Posterior cingulate gyrus (tissue), 11 donors: ENCODE measurements at places on chromosomes 7 and 10.
A peak's percentile ranks its signal among the peaks of the same experiment; 100 is the strongest.

DNA sequence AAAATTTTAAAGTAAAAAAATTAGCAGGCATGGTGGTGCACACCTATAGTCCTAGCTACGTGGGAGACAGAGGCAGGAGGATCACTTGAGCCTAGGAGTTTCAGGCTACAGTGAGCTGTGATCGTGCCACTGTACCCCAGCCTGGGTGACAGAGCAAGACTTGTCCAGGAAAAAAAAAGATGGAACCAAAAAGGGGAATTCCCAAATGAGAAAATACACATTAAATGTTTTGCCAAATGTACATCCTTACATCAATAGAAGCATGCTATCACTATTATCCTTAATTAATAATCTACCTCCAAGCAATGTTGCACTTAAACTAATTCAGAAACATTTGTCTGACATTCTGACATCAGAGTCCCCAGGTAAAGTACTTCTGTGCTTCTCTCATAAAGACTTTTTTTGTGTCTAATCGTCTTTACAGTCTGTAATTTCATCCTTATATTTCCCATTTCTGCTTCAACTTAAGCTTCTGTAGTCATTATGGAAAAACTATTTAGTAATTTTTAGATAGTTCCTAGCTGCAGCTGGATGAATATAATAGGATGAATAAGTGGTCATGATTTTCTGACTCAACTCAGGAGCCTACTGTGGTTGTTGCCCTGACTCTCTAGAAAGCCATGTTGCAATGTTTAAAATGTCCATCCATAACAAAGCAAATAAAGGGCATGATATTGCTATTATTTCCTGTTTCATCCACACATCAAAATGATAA, 57.7 kb downstream of the MYPN start:
- no peak for DNase-seq

GRCh38 chr10:100882671-100883311, 30.0 kb upstream of the SLF2 start:
- DNase-seq = no peak

- DNase-seq = peak; percentile 70
Observed at GRCh38 chr10:71621231-71622153, 98.1 kb downstream of the C10orf105 start.

DNA sequence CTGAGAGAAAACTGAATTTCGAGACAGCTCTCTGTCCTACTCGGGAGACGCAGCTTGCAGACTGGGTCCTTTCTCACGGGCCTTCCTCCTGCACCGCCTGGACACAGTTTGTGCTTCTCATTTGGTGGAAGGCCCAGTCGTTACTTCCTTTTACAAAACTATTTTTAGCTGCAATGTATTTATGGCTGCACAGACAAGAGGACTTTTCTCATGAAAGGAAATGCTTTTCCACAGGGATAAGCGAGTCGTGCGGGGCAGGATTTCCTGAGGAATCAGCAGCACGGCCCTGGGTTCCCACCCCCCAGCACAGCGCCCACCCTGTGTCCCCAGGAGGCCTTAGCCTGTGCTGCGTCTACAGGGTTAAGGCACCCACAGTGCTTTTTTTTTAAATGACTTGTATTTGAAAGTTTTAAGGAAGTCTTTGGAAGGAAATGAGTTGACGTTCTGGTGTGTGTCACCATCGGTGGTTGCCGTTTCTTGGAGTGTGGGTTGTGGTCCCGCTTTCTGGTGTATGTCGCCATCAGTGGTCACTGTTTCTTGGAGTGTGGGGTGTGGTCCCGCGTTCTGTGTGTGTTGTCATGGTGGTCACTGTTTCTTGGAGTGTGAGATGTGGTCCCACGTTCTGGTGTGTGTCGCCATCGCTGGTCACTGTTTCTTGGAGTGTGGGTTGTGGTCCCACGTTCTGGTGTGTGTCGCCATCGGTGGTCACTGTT, 50.9 kb downstream of the INPP5A start:
- DNase-seq = no peak

DNA sequence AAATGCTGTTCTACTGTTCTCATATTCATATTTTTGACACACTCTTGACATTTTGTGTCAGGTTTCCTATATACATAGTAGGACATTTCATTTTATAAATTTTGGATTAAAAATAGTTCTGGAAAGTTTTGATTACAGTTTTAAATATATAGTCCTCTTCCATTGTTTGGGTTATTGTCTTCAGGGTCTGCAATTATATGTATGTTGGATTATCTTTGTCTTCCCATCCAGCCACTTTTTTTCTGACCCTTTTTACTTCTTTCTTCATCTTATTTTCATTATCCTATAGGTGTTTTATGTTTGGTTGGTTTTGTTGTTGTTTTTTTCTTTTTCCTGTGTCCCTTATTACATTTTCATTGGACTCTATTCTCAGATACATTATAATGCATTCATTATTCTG, 71.1 kb upstream of the CCDC6 start:
- DNase-seq = no peak
